ENCODE measurements at places on chromosomes 7 and 10.

- DNase-seq: no peak
Observed at GRCh38 chr7:106625678-106626301, 35.2 kb downstream of the CCDC71L start.

DNA sequence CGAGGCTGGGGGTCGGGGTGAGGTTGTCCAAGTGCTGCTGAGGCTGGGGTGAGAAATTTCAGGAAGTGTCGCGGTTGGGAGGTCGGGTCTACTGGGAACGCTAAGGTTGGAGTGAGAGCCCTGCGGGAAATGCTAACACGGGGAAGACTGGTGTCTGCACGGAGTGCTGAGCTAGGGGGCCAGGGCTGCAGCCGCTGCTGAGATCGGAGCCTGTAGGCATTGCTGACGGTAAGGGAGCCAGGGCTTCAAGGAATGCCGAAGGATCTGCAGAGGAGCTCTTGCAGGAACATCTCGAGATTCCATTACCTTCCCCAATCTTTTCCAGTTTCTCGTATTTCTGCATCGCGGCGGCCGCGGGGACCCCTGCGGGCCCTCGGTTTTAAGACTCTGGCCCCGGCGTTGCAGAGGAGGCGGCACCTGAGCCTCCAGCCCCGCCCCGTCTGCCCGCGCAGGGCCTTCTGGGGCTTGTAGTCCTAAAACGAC is at the start of gene CDK5:
TSS of gene CDK5 (minus strand) at position 392 of the 483 bp plus-strand sequence. CDS start at position 343, 49 bp downstream.
- peak; percentile 78 for DNase-seq

- DNase-seq: no peak
Observed at GRCh38 chr10:44369854-44370253, 15.0 kb downstream of the CXCL12 start.

DNA sequence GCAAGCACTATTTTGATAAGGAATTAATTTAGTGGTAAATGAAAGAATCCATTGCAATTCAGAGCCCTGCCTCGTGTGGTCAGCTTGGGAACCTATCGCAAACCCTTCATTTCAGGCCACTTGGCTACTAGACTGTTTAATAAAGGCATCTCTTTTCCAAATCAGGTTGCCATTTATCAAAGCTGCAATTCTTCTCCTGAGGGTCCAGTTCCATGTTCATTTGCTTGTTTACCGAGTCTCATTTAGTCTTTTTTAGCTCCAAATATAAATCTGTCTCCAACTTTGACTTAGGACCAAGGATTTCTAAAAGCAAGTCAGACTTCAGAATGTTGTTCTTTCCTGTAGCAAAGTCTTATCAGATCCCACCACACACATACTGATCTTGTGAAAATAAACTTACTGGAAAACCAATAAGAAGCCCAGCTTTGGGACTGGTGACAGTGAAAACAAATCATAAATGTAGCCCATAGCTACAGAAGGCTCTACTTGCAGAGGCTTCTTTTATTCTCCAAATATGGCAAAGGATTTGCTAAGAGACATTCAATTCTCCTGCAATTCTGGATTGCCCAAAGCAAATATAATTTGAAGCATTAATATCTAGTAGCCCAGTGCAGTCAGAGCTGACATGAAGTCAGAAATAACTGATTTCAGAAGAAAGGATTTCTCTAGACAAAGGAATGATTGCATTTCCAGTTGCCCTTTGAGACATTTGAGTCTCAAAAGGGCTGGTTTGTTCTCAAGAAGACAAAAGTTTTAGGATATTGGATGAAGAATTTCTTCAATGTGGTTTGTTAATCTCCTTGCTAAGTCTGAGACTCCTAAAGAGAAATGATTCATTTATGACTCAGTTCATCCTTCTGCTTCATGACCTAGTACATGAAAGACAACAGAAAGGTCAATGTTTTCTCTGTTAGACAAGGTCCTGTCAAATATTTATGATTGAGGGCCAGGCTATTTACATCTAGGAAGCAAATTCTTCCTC is 28.0 kb downstream of the PPP1R3C start:
- no peak for DNase-seq

GRCh38 chr10:25047088-25047487 is 30.7 kb downstream of the THNSL1 start:
- no peak for DNase-seq

DNA sequence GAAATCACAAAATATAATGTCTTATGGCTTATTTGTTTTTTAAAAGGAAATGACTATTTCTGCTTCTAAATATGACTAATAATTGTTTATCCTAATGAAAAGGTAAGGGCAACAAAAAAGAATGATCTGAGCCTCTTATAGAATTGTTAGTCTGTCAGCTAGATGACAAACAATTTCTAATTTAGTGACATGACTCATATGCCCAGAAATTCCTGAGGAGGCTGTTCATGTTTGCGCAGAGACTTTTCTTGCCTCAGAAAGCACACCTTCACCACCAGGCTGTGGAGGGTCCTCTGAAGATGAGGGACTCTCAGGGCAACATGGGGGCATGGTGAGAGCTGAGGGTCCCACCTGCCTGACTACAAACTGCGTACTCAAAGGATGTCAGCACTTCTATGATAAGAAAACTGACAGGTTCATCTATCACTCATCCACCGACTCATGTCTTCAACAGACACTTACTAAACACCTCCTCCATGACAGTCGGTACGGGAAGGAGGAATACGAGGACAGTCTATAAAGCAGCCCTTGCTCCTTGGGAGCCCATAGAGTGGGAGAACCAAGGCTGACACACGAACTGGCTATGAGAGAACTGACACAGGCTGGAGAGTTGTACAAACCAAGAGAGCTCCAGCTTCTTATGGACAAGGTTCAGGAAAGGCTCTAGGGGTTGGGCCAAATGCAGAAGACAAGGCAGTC is 102.0 kb downstream of the PKD1L1 start:
- DNase-seq: no peak

DNA sequence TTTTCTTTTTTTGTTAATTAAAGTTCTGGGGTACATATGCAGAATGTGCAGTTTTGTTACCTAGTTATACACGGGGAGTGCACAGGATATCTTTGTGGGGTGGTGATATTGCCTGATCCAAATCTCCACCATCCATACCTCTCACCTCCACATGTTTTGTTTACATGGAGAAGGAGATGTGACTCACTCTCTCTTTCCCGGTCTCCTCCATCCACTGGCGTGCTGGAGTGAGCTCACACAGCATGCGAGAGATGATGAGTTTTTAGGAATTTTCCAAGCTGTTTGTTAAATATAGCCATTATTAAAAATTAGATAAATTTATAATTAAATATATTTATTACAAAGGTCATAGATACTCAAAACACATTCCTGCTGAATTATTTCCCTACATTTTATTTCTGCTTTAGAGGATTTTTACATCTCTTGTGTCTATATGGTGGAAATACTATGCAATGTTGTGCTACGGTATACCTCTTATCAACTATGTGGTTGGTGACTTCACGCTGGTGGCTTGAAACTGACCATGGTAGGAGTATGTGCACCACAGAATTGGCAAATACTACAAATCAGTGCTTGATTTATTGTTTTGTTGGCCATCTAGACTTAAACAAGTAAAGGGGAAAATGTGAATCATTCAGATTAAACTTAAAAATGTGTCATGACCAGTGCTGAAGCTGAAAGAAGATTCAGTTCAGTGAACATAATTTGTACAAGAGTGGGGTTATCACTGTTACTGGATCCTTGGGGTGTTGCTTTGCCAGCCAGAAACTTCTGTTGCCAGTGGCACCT is 107.9 kb upstream of the FAM180A start:
- no peak for DNase-seq

GRCh38 chr7:55504967-55505658 is 67.2 kb downstream of the VOPP1 start:
- DNase-seq: no peak

DNA sequence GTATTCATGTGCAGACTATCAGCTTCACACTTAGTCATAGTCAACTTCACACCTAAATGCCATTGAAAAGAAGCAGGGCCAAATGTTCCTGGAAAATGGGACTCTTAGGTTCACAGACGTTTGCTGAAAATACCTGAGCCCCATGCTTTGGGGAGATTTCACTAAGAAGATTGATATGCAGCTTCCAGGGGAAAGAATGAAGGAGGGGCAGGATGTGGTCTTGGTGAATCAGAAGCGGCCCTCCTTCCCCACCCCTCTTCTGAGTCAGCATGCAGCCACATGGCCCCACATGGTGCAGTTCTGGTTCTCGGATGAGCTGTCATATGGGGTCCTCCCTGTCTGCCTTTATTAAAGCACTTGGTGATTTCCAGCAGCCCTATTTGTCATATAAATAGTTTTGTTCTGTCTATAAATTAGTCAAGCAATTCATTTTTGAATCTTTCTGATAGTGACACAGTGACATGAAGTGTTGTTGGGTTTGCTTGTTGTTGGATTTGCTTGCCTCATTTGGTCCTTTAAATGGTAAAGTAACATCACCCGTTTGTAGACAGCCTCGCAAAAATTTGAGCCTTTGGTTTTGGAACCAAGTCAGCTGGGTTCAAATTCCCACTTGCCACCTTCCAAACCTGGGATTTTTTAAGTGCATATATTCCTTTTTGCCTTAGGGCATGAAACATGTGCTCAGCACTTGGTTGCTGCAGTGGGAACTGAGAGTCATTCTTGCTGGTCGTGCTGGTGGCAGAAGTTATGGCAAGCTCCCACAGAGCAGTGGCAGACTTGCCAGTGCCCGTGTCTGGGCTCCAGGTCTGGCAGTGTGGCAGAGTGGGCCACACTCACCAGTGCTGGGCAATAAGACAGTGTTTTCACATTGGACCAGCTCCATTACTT is 68.1 kb upstream of the CDK6 start:
- no peak for DNase-seq

- DNase-seq: peak; percentile 32
Observed at GRCh38 chr7:34675749-34676374, 17.8 kb downstream of the NPSR1 start.

DNA sequence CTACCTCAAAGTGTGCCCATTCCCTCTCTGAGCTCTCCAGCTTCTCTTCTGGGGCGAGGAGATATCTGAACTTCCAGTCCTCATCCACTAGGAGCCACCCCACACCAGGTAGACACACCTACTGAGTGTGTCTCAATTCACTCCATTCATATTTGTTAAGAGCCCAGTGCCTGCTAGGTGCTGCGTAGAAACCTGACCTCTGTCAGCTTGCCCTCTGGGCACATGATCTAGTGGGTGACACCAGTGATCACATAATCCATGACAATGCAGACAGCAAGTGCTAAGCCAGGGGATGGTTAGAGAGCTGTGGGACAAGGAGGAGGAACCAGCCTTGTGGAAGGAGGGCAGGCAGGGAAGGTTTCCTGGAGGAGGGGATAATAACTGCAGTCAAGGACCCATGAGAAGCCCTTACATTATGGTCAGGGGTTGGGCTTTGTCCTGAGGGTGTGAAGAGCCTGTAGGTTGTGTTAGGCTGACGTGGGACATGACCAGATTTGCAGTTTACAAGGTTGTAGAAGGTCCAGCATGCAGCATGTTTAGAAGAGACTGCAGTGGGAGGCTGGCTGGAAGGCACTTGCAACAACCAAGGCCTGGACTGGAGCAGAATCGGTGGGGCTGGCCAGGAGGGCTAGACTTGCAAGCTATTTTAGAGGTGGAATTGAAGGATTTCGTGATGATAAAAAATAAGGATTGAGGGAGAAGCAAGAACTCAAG is 81.8 kb downstream of the COL13A1 start:
- DNase-seq: peak; percentile 23

- DNase-seq: no peak
Observed at GRCh38 chr7:159000859-159001435, 143.7 kb downstream of the VIPR2 start.

DNA sequence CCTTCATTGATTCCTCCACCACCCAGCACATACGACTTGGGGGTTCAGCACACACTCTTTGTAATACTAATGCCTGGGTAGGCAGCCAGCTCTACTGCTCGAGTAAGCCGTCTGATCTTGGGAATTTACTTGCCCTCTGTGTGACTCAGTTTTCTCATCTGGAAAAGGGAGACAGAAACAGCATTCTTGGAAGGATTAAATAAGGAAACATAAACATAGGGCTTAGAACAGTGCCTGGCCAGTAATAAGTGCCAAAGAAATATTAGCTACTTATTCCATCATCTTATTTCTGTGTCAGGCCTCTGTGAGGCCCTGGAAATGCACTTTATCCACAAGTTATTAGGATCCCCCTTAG is 130.1 kb downstream of the TNS3 start:
- no peak for DNase-seq

DNA sequence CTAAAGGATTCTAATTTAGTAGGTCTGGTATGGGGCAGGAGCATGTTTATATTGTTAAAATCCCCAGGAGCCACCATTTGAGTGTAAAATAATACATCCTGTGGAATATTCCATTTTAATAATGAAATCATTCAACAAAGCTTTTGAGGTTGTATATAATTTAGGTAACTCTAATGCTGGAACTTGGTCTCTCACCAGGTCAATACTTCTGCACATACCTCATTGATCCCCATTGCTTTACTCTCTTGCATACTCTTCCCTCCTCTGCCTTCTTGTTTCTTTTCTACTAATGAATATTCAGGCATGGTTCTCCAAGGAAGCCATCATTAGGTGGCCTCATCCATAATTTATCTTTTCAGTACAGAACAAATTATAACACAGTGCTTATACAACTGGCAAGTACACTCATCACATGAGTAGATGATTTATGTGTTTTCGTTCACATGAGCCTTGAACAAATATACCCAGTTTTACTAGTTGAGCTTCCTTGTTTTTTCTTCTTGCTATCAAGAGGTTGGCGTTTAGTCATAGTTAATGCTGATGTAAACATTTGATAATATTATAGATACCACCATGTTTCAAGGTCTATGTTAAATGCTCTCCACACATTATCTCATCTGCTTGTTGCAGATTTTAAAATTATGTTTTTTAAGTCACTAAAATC is 7.2 kb downstream of the PALS2 start:
- DNase-seq: no peak

DNA sequence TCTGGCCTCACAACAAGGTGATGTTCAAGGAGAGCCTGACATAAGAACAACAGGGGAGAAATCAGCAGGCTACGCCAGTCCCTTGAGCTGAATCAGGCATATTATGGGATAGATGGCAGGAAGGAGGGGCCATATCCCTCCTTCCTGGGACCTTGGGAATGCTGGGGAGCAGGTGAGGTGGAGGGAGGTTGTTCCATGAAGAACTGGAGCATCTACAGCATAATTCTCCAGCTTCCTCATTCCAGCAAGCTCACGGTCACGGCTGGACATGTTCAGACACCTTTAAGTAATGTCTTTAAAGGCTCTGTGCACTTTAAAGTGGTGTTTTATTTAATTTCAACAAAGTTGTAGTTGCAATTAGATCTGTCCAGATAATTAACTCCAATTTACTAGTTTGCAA is 780.5 kb downstream of the TYW1 start:
- DNase-seq: no peak

DNA sequence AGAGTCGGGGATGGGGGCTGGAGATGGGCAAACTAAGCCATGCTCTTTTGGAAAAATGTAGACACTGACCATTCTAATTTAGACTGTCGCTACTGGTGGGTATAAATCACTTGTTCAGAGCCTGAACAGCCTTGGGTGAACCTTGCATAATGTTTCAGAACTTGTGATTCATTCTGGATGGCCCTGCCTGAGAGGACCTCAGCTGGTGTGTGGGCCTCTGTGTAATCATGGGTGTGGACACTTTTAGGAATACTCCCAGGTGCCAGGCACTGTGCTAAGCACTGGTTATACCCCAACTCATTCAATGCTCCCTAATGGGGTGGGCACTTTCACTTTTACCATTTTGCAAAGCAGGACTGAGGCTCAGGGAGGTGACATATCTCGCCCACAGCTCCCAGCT is 26.8 kb upstream of the TM9SF3 start:
- no peak for DNase-seq

All from HEK293T (cell line).